ENCODE measurements at places on chromosomes 1 and 21. TPM values are rescaled to one million over a fixed set of nuclear protein-coding genes. Genes with fewer than 3 reads are reported as not detected.

- peak; percentile 92 for DNase-seq
Observed at GRCh38 chr21:41207401-41208375, 39.7 kb downstream of the BACE2 start.

DNA sequence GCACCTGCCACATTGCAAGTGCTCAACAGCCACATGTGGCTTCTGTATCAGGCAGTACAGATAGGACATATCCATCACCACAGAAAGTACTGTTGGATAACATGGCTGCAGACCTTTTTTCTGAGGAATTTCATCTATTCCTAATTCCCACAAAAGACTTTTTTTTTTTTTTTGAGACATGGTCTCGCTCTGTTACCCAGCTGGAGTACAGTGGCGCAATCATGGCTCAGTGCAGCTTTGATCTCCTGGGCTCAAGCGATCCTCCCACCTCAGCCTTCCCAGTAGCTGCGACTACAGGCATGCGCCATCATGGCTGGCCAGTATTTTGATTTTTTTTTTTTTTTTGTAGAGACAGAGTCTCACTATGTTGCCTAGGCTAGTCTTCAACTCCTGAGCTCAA, 33.3 kb downstream of the YARS1 start:
- no peak for DNase-seq

- DNase-seq = peak; percentile 4
Observed at GRCh38 chr1:119116725-119117124, 23.7 kb downstream of the WARS2 start.

- DNase-seq = no peak
Observed at GRCh38 chr1:22508991-22509390, 54.3 kb upstream of the EPHA8 start.

Gene LCE6A
- not detected for total RNA-seq

Gene PFDN2
- 39.9 TPM for total RNA-seq

Gene IBA57
- total RNA-seq = 16.9 TPM

Gene FOXO6
- not detected for total RNA-seq

Gene MRPL55
- total RNA-seq = 74.1 TPM

Measured in fibroblast of the aortic adventitia (primary cell).